Hypothalamus (tissue), 51 donors: ENCODE measurements at places on chromosomes 16 and 17.

- DNase-seq = no peak
Observed at GRCh38 chr17:75508931-75509361, 6.4 kb downstream of the CASKIN2 start.

DNA sequence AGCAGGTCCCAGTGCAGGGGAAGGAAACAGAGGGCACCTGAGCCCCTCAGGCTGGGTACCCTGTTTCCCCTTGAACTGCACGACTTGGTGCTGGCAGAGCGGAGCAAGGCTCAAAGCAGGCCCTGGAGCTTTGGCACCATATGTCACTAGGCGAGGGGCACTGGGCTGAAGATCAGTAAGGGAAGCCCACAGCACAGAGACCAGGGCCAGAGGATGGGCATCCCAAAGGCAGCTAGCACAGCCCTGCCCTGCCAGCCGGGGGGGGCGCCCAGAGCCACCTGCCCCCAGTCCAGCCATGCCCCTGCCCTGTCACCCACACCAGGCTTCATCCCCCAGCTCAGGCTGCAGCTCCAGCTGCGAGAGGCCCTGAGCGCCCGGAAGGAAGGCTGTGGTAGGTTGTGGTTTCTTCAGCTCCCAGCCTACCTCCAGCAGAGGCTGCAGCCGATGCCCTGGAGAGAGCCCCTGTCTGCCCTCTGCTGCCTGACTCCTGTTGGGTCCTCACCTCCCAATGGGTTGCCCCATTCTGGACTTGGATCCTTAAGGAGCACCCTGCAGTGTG is 10.9 kb downstream of the NHERF1 start:
- no peak for DNase-seq

GRCh38 chr16:1828645-1829410 is 1.8 kb downstream of the FAHD1 start:
- DNase-seq = no peak

GRCh38 chr17:74827800-74828199 is 31.9 kb downstream of the GRIN2C start:
- DNase-seq = no peak

DNA sequence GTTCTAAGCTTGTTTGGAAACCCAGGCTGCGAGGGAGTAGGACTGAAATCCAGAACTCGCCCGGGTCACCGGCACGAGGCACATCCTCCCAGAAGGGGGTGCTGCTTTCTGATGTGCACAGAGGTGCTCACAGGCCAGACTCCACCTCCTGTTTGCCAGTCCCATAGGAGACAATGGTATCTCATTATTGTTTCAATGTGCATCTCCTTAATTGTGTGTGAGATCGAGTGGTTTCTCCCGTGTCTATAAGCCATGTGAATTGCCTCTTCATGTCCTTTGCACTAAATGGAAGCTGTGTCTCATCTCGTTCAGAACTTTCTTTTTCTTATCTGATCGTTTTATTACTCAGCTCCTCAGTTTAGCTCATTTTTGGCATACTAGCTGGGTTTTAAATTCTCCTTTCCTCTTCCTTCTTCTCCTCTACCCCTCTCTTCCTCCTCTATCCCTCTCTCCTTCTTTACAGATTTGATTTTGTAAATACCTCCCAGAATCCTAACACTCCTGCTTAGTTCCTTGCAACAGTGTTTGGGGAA is 32.1 kb upstream of the PRKCB start:
- peak; percentile 25 for DNase-seq

DNA sequence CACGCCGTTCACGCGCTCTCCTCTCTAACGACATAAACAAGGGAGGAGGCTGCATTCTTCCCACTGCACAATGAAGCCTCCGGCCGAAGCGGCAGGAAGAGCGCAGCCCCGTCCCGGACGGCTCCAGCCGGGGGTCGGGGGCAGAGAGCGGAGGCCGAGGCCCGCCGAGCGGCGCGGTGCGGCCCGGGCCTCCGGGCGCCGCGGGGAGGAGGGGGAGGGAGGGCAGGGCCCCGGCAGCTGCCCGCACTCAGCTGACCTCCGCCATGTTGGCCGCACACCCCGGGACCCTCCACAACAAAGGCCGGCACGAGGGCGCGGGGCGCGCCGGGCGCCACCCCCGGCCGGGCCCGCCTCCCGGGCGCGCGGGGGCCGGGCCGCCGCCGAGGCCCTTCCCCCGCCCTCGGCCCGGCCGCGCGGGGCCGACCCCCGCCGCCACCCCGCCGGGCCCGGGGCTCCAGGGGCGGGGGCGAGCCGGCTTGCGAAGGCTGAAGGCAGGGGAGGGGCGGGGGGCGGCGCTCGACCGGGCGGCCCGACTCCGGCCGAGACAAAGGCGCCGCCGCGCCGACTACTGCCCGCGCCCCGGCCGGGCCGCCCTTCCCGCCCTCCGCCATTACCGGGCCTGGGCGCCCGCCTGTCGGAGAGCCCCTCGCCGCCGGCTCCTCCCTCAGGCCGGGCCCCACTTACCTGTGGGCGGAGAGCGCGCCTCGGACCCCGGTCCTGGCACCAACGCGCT is 527 bp downstream of the SIAH1 start:
- no peak for DNase-seq

GRCh38 chr16:84362471-84362941 is 5.8 kb upstream of the ATP2C2 start:
- DNase-seq = no peak

DNA sequence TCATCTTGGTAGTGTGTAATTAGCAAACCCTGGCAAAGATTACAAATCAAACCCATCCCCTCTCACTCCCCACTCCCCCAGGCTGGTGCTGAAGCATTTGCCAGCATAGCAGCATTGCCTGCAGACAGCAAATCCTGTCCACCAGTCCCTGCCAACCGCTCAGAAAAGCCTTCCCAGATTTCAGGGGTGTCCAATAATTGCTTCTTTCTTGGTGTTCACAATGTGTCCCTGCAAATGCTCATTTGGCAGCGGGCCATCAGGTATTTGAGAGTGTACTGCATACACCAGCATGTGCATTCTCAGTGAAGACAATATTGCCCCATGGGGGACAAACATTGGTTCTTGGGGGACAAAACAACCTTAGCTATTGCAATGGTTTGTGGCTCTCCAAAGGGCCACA is 28.2 kb downstream of the ORC6 start:
- no peak for DNase-seq

- no peak for DNase-seq
Observed at GRCh38 chr16:65002265-65002664, 119.6 kb downstream of the CDH11 start.

- no peak for DNase-seq
Observed at GRCh38 chr17:82225368-82226029, 3.3 kb upstream of the SLC16A3 start.

DNA sequence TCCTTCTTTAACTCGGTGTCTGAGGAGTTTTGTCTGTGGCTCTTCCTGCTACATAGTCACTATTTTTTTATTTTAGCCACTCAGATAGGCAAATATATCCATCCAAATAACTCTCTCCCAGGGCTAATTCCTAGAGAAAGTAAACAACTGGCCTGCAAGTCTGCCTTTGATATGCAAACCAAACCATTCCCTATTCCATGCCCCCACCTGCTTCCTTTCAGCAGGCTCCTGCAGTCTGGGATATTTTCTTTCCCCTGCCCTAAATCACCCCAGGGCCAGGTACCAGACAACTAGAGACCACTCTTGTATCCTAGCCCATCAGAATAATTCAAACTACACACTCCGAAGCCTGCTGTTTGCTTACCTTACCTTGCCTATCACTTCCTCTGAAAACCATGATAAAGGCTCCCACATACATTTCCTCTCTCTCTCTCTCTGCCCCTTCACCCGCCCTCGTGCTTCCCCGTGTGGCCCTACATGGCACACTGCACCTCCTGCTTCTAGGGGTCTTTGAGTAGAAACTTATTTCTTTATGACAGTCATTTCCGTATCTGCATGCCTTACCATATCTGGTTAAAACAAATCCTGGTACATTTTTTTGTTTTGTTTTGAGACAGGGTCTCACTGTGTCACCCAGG is 8.3 kb downstream of the CD300H start:
- DNase-seq = no peak

DNA sequence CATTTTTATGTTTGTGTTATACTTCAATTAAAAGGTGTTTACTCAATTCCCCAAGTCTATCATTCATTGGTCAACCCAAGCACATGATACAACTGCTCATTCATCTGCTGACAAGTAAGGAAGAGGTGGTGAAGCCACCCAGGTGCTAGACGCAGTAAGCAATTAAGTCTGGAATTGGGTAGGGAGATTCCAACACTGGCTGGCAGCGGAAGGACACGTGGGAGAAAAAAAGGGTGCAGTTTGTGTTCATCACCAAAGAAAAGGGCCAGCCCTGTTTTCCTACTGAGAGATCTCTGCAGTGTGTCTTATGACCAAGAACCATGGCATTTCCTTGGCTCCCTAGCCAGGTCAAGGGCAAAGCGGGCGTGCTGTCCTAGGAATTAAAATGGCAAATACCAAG is 11.8 kb upstream of the ZNF23 start:
- no peak for DNase-seq

DNA sequence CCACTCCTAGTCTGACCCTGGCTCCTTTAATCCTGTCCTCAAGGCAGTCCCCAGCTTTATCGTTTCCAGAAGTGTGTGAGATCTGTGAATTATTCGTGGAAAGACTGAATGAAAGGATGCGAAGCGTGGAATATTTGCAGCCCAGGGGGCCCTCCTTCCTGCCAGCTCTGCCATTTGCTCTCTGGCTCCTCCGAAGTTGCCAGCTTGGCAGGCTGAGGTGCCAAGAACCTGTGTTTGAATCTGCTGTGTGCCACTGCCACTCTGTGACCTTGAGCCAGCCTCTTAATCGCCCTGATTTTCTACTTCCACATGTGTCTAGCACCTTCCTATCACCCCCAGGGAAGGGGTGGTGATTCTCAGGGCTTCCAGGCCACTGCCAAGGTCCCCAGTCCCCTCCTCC is 10.8 kb downstream of the TBKBP1 start:
- DNase-seq = no peak
